ENCODE measurements at places on chromosomes 13 and 19.

DNA sequence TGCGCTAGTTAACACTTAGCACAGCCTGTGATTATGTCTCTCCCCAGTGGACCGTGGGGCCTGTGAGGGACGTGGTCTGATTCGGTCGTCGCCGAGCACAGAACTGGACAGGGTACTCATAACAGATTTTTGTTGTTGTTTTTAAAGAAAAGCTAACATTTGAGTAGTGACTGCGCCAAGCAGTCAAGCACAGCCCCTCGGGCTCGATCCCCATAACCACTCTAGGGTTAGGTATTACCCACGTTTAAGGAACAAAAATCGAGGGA lies 805 bp upstream of the PTOV1 start:
- no peaks in the 10 kb centered on the region for H3K36me3 ChIP-seq
- peaks cover 9% of the 10 kb centered on the region for H3K4me1 ChIP-seq
- peak; percentile 57 for DNase-seq
- no peaks in the 10 kb centered on the region for H3K27me3 ChIP-seq
- H3K27ac ChIP-seq, result peak overlapping the region; percentile 100

- no peaks in the 10 kb centered on the region for H3K36me3 ChIP-seq
- H3K4me3 ChIP-seq, result no peak overlapping the region
- H3K4me1 ChIP-seq, result no peaks in the 10 kb centered on the region
- H3K27me3 ChIP-seq, result no peaks in the 10 kb centered on the region
- DNase-seq, result no peak
- no peak overlapping the region for H3K27ac ChIP-seq
These were observed 5.5 kb upstream of the AKAP11 start for GRCh38 chr13:42266473-42266872.

DNA sequence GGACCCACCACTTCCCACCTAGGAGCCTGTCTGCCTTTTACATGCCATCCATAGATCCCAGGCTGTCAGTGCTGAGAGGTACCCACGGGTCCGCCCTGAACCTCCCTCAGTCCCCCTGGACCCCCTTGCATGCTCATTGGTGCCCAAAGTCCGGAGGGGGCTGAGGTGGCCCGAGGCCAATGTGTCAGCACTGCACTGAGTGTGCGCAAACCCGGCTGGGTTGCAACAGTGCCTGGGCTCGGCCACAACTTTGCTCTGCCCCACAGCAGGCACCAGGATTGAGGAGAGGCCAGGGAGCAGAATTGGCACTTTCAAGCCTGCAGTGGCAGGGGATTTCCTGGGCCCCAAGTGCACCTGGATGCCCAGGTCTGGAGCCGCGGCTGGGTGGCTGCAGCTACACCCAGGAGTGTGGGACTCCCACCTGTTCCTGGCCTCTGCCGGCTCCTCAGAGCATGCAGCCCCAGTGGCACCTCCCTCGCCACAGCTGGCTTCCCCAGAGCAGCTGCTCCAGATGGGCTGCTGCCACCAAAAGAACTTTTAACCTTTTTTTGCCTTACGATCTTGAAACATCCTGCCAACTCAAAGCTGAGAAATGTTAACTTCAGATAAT lies 837.0 kb downstream of the SLITRK6 start:
- no peaks in the 10 kb centered on the region for H3K4me1 ChIP-seq
- H3K27me3 ChIP-seq, result no peaks in the 10 kb centered on the region

DNA sequence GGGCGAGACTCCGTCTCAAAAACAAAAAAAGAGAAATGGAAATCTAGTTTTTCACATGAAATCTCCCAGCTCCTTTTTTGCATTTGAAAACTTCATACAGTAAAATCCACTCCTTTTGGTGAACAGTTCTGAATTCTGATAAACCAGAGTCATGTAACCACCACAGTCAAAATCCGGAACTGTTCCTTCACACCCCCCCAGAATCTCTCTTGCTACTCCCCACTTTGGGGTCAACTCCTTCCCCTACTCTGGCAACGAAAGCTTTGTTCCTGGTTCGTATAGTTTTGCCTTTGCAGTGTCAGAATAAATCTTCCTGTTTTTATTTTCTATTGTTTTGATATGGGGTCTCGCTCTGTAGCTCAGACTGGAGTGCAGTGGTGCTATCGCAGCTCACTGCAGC lies 23.7 kb downstream of the RCN3 start:
- H3K4me3 ChIP-seq, result no peak overlapping the region
- H3K27me3 ChIP-seq, result no peaks in the 10 kb centered on the region
- H3K36me3 ChIP-seq, result no peaks in the 10 kb centered on the region
- no peak for DNase-seq
- no peaks in the 10 kb centered on the region for H3K4me1 ChIP-seq

GRCh38 chr19:718991-719512 lies 10.3 kb downstream of the PALM start:
- no peaks in the 10 kb centered on the region for H3K36me3 ChIP-seq
- no peak for DNase-seq
- H3K27ac ChIP-seq, result no peak overlapping the region
- no peak overlapping the region for H3K4me3 ChIP-seq
- no peaks in the 10 kb centered on the region for H3K27me3 ChIP-seq
